ENCODE measurements at places on chromosomes 5 and 9. TPM values are rescaled to one million over a fixed set of nuclear protein-coding genes. Genes with fewer than 3 reads are reported as not detected.

Gene ZNF366
- not detected for total RNA-seq

Gene NUTM2G
- not detected for total RNA-seq

Gene BAAT
- 0.55 TPM for total RNA-seq

Gene PCDHGA6
- 0.22 TPM for total RNA-seq

Gene TAF11L10
- not detected for total RNA-seq

Gene ANGPTL2
- total RNA-seq = not detected

Gene UQCRQ
- total RNA-seq = 523 TPM

Gene SPATA31D4
- total RNA-seq = not detected

Gene F2R
- 52.0 TPM for total RNA-seq

Gene UIMC1
- total RNA-seq = 40.0 TPM

Gene BTNL9
- 0.83 TPM for total RNA-seq

Gene SLC35A4
- 79.4 TPM for total RNA-seq

Measured in A549 treated with CORT108297 at 1 μM for 4 hours (cell line).